ENCODE measurements at places on chromosomes 13 and 19. TPM values are rescaled to one million over a fixed set of nuclear protein-coding genes. Genes with fewer than 3 reads are reported as not detected.

The PSG1 gene
- total RNA-seq, result not detected

The ZNF224 gene
- total RNA-seq, result 8.2 TPM

GRCh38 chr19:55082020-55082851 is 6.6 kb downstream of the EPS8L1 start:
- no peak for DNase-seq

DNA sequence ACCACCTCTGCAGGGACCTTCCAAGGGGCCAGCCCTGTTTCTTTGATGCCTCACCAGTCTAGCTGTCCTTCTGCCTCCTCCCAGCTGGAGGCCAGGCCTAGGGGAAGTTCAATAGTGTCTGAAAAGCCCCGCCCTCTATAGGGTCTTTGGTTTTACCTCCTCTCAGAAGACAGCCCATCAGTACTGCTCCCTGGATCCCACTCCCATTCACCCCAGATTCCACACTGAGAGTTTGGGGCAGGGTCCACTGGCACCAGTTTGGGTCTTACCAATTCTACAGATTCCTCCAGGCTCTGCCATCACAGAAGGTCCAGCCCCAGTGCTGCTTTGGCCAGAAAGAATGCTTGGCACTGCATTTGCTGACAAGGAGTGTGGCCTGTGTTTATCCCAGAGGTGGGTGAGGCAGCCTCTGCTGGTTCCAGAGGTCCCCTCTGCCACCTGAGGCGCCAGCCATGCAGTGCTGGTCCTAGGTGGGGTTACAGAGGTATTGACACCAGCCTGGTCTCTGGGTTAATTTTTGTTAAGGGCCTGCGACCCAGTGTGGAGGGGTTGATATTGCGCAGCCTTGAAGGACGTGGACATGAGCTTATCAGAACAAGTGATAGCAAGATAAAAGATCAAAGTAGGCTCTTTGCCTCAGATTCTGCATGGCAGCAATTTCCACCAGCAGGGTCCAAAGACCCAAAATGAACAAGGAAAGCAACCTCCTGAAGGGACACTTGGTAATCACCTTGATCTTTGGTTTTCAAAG is 41.4 kb upstream of the IGSF23 start:
- DNase-seq, result no peak

The PSG7 gene
- total RNA-seq, result not detected

GRCh38 chr19:739998-740715 is 10.8 kb upstream of the MISP start:
- no peak for DNase-seq

DNA sequence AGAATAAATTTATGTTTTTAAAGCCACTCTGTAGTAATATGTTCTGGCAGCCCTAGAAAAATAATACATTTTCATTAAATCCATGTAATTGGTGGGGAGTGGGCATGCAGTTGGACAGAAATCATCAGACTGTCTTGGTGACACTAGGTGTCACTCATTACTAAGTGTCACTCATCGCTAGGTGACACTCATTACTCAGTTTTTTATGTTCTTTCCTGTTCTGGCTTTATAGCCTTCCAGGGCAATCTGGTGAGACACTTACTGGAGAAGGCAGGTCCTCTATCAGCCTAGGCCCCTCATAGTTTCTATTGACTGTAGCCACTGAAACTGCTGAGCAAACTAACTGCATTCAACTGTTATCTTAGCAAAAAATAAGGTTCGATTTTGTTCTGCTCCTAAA is 542.1 kb downstream of the SLITRK1 start:
- no peak for DNase-seq

The POLR1D gene
- total RNA-seq, result 145 TPM

DNA sequence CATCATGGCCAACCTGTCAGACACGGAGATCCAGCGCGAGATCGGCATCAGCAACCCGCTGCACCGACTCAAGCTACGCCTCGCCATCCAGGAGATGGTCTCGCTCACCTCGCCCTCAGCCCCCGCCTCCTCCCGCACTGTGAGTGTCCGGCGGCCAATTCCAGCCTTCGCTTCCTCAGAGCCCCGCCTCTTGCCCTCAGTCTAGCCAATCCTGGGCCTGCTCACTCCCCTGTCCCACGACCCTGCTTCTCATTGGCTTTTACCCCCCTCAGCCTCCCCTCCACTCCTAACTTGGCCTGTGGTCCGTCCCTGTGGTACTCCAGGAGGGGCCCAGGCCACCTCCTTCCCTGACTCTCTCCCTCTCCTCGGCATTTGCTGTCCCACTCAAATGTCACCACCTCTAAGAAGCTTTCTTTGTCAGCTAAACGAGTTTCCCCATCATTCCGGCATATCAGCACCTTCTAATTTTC is 12.3 kb downstream of the HRC start:
- DNase-seq, result peak; percentile 76
